Occipital lobe (tissue), 3 donors: ENCODE measurements at places on chromosomes 13 and 19.

GRCh38 chr13:44292545-44292944 lies 81.1 kb upstream of the SERP2 start:
- DNase-seq = no peak

DNA sequence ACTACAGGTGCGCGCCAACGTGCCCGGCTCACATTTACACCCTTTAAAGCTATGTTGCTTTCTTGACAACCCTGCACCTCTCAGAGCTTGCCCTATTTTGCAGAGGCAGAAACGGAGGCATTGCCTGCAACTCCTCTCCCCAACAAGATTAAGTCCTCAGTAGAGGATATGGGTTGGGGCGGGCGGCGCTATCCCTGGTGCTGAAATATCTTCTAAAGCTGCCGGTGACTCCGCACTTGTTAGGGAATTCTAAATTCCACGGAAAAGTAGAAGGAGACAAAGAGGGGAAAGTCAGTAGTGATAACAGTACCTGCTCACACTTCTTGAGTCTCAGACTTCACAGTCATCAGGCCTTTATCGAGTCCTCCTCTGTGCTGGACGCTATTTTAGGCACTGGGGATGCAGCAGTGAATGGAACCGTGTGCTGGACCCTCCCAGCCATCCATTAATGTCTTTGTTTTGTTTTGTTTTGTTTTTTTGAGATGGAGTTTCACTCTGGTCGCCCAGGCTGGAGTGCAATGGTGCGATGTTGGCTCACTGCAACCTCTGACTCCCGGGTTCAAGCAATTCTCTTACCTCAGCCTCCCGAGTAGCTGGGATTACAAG lies 18.0 kb downstream of the SLC5A5 start:
- no peak for DNase-seq

- no peak for DNase-seq
Measured at GRCh38 chr13:39253774-39254173, 215.5 kb downstream of the NHLRC3 start.

GRCh38 chr19:15871570-15871969 lies 26.3 kb downstream of the CYP4F2 start:
- no peak for DNase-seq
